ENCODE measurements at places on chromosomes 6 and 20. TPM values are rescaled to one million over a fixed set of nuclear protein-coding genes. Genes with fewer than 3 reads are reported as not detected.

Gene ANGPT4
- total RNA-seq: 0.06 TPM

Gene DLK2
- 3.9 TPM for total RNA-seq

Gene HLA-DQB2
- total RNA-seq: 16.9 TPM

Gene PLN
- total RNA-seq: 3.2 TPM

Gene TRAM2
- total RNA-seq: 11.8 TPM

Gene BPIFB2
- total RNA-seq: not detected

Gene EPPIN
- not detected for total RNA-seq

Gene LAMA4
- 16.7 TPM for total RNA-seq

Gene C20orf144
- 0.06 TPM for total RNA-seq

Gene FAM184A
- 2.2 TPM for total RNA-seq

Gene ZNF831
- total RNA-seq: 0.44 TPM

Gene LY6G6C
- not detected for total RNA-seq

Gene FKBP1C
- total RNA-seq: not detected

Gene MAP1LC3A
- 44.0 TPM for total RNA-seq

Gene GPX5
- total RNA-seq: not detected

Gene AK9
- 4.7 TPM for total RNA-seq

Gene PNPLA1
- not detected for total RNA-seq

Gene CTCFL
- not detected for total RNA-seq

Gene TAF4
- total RNA-seq: 15.2 TPM

Gene HLA-G
- 0.32 TPM for total RNA-seq

Gene CRISP1
- not detected for total RNA-seq

Gene NNAT
- not detected for total RNA-seq

Gene VWA7
- 1.9 TPM for total RNA-seq

Gene OLIG3
- total RNA-seq: not detected

Gene OPN5
- total RNA-seq: not detected

Gene GSTA2
- total RNA-seq: 2.3 TPM

Gene NHLRC1
- 3.4 TPM for total RNA-seq

Gene EDN1
- total RNA-seq: 1.3 TPM

Gene TNFRSF21
- 11.6 TPM for total RNA-seq

Gene REM1
- total RNA-seq: 2.6 TPM

Gene RIN2
- total RNA-seq: 47.2 TPM

Gene HLA-DRA
- 352 TPM for total RNA-seq

Gene BMP6
- total RNA-seq: 6.1 TPM

Gene CFAP206
- 0.44 TPM for total RNA-seq

Gene RBBP8NL
- total RNA-seq: not detected

Gene GSTA5
- not detected for total RNA-seq

Gene RIMS1
- total RNA-seq: not detected

Gene SYNE1
- total RNA-seq: 108 TPM

Gene NKX2-2
- not detected for total RNA-seq

Gene RCAN2
- total RNA-seq: 11.5 TPM

Gene SRMS
- total RNA-seq: not detected

Gene TMC2
- total RNA-seq: 0.11 TPM

Gene PRND
- total RNA-seq: not detected

All from adrenal gland (tissue), 19 donors.